ENCODE measurements at places on chromosomes 5 and 9.

- no peak for DNase-seq
These were observed 63.4 kb downstream of the GOLM1 start for GRCh38 chr9:86035827-86036440.

DNA sequence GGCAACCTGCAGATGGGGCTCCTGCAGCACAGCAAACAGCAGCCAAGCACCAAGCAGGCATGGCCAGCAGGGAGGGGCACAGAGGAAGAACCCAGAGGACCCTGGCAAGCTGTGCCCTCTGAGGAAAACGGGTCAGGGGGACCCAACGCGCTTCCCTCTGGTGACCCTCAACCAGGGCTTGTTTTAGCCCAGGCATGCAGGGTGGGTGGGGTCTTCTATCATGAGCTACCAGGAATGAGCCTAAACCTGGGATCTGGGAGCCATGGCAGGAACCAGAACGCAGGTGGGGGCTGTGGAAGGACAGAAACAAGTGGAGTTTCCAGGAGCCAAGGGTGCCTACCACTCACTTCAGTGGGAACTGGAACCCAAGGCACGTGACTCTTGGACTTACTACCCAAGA lies 20.9 kb downstream of the IPPK start:
- DNase-seq, result no peak

DNA sequence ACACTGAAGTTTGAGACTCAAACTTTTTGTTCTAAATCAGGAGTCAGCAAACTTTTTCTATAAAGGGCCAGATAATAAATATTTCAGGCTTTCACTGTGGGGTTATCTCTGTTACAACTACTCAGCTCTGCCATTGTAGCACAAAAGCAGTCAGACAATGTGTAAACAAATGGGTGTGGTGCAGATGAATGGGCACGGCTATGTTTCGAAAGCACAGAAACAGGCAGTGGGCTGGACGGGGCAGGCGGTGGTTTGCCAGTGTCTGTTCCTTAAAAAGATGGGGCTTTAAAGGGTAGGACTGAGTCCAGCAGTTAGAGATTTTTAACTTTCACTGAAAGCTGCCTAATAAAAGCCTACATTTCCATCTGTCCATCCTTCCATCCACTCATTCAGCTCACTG lies 48.9 kb downstream of the PFDN1 start:
- no peak for DNase-seq

- no peak for DNase-seq
These were observed 76.5 kb downstream of the NR6A1 start for GRCh38 chr9:124694414-124695279.

DNA sequence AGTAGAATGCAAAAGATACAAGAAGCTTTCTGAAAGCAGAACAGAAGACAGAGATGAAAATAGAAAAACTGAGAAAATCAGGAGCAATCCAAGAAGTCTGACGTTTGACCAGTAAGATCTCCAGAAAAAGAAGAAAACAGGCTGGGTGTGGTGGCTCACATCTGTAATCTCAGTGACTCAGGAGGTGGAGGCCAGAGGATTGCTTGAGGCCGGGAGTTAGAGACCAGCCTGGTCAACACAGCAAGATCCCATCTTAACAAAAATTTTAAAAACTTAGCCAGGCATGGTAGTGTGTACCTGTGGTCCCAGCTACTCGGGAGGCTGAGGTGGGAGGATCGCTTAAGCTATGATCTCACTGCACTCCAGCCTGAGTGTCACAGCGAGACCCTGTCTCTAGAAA lies 15.9 kb downstream of the RETREG1 start:
- DNase-seq, result no peak

GRCh38 chr5:171578829-171579491 lies 159.5 kb downstream of the FGF18 start:
- no peak for DNase-seq

- DNase-seq, result no peak
These were observed 2.0 kb upstream of the TEX48 start for GRCh38 chr9:114684036-114684435.

DNA sequence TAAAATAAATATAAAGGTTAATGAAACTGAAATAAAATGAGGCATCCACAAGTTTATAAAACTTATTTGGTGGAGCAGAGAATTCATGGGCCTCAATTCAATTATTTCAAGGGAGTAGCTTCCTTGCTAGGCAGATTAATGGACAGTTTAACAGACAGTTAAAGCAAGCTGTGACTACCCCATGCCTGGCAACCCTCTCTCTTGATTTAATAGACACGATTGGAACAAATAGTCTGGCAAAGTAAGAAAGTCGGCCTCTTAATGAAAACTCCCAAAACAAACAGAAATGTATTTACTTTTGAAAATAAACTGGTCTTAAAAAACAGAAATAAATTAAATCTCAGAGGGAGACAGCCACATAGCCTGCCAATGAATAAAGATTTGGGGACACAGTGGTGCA lies 40.1 kb upstream of the ERCC6L2 start:
- no peak for DNase-seq

- DNase-seq, result no peak
These were observed 46.9 kb downstream of the ADAMTS2 start for GRCh38 chr5:179298181-179298993.

DNA sequence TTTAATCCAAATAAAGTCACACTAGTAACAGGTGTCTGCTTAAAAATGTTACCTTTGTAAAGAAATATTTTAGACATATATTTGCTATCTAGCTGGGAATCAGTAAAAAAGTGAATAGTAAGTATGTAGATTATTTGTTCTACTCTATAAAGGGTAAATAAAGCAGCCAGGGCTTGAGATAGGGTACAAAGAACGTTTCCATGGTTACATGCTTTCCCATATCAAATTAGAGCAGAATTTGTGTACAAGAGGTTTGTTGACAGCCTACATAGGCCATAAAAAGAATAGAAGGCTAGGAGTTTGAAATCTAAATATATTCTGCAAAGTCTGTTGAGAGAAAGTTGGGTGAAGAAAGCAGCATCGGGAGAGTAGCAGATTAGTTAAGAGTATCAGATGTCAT lies 160.9 kb upstream of the POU5F2 start:
- DNase-seq, result no peak

GRCh38 chr5:71601222-71602026 lies 14.3 kb downstream of the MCCC2 start:
- peak; percentile 93 for DNase-seq

GRCh38 chr5:71817891-71818290 lies 98.8 kb downstream of the CARTPT start:
- DNase-seq, result no peak

GRCh38 chr9:130499804-130500263 lies 55.1 kb downstream of the ASS1 start:
- no peak for DNase-seq

DNA sequence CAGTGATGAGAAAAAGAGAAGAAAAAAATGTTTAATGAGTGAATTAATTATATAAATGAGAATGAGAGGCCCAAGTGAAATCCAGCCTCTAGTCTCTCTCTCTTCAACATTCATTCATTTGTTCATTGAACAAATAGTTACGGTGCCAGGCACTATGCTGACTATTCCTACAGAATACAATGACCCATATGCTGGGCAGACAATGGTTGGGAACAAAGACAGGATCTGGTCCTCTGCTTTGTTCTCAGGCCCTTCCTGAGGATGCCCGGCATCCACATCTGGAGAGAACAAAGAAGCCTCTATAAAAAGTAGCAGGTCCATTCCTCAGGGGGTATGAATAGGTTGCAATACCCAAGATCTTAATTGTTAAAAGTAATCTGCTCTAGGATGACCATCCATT lies 6.9 kb downstream of the ADAM19 start:
- DNase-seq, result no peak

GRCh38 chr9:114028646-114029045 lies 49.5 kb downstream of the AMBP start:
- no peak for DNase-seq

DNA sequence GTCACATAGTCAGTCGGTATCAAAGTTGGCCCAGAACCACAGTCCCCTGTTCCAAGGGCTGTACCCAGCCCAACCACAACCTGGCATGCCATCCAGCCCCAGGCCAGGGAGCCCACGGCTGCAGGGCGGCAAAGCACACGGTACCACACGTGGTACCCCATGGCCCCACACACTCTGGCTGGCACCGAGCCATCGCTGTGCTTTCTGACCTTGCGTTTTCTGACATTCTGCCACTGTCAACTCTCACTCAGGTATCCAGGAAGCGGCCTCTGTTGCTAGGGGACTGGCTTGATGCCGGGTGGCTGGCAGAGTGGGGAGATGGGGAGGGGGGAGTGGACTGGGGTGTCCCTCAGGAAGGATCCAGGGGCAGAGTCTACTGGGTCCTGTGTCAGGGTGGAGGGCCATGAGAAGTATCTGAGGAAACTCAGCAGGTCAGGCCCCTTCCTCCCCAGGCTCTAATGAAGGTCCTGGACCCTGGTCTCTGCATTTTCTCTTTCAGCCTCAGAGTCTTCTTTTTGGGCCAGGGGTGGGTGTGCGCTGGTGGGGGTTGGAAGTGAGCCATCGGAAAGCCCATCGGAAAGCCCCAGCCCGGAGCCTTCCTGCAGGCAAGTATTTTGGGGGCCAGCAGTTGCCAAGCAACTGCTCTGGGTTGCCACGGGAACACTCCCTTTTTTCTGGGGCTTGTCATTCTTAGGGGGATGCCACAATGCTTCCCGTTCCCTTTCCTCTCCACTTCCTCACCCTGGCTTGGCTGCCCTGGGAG lies 21.0 kb upstream of the RALGDS start:
- no peak for DNase-seq

DNA sequence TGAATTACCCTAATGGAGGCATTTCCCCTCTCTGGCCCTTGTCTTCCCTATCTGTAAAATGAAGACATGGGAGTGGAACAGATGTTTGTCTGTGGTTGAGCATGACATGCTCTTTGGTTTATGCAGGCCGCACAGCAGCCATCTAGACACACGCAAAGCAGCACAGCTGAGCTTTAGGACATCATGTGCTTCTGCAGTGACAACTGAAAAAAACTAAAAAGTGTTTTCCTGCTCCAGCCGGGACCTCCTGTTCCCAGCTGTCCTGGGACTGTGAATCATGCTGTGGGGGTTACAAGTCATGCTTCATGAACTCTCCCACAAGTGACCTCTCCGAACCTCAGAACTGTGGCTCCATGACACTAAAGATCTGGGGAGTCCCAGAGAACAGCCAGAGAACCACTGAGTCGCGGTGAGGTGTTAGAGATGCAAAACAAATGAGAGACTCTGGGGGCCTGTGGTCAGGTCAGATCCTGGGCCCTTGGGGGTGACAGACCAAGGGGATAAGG lies 1.7 kb downstream of the SMIM3 start:
- peak; percentile 60 for DNase-seq

- DNase-seq, result no peak
These were observed 73.0 kb downstream of the AP3B1 start for GRCh38 chr5:78221467-78221866.

- DNase-seq, result peak; percentile 63
These were observed 12.6 kb upstream of the TMEM38B start for GRCh38 chr9:105681724-105682123.

DNA sequence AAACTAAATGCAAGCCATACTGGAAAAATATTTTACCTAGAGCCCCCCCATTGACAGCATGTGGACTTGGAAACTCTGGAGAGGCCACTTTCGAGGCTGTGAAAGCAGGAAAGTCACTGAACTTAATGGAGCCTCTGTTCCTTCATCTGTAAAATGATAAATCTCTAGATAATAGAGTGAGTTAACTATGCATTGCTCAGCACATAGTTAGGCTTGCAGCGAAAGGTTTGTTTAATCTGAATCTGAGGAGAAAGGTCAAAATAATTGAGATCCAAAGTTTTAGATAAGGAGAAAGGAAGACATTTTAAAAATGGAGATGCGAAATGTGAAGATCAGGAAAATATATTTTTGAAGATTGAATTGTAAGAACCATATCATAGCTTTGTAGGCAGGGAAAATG lies 4.6 kb downstream of the PCSK5 start:
- no peak for DNase-seq

DNA sequence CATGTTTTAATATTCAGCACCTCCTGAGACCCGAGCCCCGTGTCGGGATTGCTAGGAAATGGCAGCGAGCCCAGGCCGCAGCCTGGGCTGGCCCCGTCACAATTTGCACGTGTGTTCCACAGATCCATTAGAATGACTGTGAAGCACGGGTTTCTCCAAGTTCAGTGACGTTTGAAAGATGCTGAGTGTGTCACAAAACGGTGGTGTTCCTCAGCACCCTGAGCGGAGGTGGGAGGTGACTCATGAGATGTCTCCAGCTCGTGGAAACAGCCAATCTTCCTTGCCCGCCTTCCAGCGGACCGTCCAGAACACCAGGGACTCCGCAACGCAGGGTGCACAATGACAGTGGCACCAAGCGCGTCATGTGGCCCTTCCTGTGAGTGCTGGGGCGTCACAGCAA lies 412.8 kb downstream of the IRX2 start:
- DNase-seq, result no peak

DNA sequence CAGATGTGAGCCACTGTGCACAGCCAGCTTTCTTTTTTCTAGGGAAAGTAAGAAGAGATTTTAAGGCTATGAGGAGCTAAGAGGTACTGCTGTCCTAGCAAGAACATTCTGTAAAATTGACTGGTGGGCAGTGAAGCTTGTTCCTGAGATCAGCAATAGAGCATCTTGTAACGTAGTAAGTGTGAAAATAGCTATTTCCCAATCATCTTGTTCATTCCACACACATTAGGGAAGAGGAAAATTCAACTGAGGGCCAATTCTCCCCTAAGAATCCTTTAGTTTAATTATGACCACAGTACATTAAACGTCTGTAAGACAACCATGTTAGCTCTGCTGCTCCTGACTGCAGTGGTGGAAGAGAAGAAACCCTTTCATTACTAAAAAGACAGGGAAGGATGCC lies 246.2 kb downstream of the EFNA5 start:
- peak; percentile 23 for DNase-seq

DNA sequence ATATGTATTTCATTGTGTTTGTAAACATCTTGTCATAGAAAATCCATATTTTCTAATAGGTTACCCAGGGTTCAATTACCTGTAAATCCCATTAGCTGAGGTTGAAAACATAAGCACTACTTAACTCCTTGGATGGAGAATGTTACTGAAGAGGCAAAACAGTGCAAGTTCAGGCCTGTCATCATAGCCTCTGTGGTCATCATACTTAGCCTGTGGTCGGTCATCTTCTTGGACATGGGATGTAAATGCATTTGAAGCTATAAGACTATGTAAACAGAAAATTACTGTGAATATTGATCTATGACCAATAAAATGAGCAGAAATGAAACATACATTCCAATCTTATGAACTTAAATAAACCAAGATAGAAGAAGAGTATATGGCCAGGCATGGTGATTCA lies 164.7 kb downstream of the CHSY3 start:
- DNase-seq, result no peak

- DNase-seq, result no peak
These were observed 805.3 kb downstream of the SEMA5A start for GRCh38 chr5:8740595-8740994.

GRCh38 chr5:59621477-59621876 lies 272.0 kb downstream of the PDE4D start:
- peak; percentile 33 for DNase-seq

DNA sequence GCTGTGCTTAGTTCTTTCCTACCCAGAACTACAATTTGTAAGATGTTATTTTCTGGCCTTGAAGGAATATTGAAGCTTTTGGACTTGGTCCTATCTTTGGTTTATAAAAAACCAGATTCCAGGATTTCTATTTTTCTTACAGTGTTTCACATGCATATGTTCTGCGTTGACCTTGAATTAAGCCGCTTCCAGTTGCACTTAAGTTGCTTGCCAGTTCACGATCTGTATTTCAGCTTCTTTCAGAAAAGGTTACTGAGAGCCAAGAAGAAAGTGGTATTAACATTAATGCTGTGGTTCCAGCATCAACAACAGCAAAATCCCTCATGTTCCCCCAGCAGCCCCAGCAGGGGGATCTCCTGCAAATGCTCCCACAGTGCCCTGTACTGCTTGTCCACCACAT lies 156.4 kb upstream of the ADAMTS16 start:
- no peak for DNase-seq

- no peak for DNase-seq
These were observed 433.7 kb upstream of the ACO1 start for GRCh38 chr9:31950756-31951155.

Measured in fibroblast of skin of right quadriceps (primary cell).